Midbrain (tissue), 1 donor: ENCODE measurements at places on chromosomes 2 and 18.

DNA sequence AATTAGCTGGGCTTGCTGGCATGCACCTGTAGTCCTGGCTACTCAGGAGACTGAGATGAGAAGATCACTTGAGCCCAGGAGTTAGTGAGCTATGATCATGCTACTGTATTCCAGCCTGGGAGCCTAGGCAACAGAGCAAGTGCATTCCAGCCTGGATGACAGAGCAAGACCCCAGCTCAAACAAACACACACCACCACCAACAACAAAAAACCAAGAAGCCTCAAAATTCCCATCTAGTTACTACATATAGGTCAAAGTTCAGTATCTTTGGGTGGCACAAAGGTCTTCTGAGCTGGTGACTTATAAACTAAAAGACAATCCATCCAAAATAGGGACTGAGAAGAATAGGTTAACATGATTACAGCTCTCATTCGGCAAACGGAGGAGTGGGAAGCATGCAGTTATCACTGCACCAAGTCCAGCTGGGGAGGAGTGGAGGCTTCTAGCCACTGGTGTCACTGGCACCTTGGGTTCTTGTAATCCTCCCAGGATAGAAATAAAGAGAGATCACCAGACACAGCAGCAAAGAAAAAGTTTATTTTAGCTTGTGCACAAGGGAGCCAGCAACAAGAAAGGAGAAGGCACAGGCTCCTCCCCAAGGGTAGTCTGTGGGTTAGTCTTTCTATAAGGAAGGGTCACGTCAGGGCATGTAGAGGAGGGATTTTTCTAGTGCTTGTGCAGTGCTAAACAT lies 57.4 kb downstream of the SH2D6 start:
- no peak for DNase-seq

GRCh38 chr2:220002251-220002650 lies 374.8 kb downstream of the SLC4A3 start:
- no peak for DNase-seq

GRCh38 chr18:62368100-62368499 lies 43.0 kb downstream of the TNFRSF11A start:
- DNase-seq, result no peak

DNA sequence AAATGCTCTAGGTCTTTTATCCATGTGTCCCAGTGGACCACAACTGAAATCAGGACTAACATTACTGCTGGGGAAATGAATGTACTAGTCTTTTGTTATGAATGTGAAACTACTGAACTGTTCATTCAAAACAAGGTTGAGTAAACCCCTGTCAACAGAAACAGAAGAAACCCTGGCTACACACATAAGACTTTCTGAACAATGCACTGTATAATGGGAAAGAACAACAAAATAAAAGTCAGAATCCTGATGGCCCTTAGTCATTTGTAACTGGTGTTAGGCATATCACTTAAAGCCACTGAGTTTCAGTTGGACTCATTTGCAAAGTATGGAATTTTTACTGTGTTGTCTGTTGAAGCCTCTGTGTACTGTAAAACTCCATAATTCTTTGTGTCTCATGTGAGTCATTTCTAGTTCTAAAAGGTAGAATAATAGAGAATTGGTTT lies 77.0 kb upstream of the UBXN4 start:
- DNase-seq, result no peak

GRCh38 chr2:206011795-206012194 lies 74.2 kb downstream of the INO80D start:
- no peak for DNase-seq
